SK-N-SH (cell line): ENCODE measurements at places on chromosomes 11 and 22.
A peak's percentile ranks its signal among the peaks of the same experiment; 100 is the strongest.

DNA sequence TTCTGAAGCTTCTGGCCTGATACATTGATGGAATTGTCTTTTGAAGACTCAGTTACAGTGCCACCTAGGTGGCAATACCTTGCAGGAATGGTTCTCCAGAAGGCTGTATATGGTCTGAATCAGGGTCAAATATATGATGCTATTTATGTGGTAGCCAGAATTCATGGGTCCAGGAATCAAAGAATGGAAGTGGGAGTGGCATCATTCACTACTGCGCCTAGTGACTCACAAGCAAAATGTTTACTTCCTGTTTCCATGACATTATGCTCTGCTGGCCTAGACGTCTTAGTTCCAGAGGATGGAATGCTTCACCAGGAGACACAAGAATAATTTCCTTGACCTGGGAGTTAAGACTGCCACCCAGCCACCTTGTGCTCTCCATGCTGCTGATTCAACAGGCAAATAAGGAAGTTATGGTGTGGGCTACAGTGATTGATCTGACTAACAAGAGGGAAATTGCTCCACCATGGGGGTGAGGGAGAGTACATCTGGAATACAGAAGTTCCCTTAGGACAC, 491.8 kb downstream of the ETS1 start:
- no peaks in the 10 kb centered on the region for H3K36me3 ChIP-seq
- DNase-seq: no peak
- no peaks in the 10 kb centered on the region for H3K4me1 ChIP-seq
- H3K27me3 ChIP-seq: no peaks in the 10 kb centered on the region
- no peak overlapping the region for H3K4me3 ChIP-seq
- H3K27ac ChIP-seq: peak overlapping the region; percentile 53

- 0 out of 2 replicates have a peak, but pooled peaks cover 3% of the 10 kb centered on the region for H3K4me1 ChIP-seq
- no peak for DNase-seq
- H3K27ac ChIP-seq: no peak overlapping the region
- H3K36me3 ChIP-seq: no peaks in the 10 kb centered on the region
- H3K27me3 ChIP-seq: no peaks in the 10 kb centered on the region
These were observed 80.9 kb upstream of the CD44 start for GRCh38 chr11:35057926-35058668.

DNA sequence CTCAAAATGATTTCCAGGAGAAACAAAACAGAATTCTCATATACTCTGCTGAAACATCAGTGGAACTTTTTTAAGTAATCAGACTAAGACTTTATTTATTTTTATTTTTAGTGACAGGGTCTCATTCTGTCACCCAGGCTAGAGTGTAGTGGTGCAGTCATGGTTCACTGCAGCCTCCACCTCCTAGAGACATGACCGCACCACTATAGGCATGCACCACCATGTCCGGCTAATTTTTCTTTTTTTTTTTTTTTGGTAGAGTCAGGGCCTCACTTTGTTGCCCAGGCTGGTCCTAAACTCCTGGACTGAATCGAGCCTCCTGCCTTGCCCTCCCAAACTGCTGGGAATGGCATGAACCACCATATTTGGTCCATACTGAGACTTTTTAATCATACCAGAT, 42.9 kb downstream of the PRDM10 start:
- no peak for DNase-seq
- H3K4me1 ChIP-seq: peaks cover 3% of the 10 kb centered on the region; the same call in 1 of the 2 replicates
- no peaks in the 10 kb centered on the region for H3K27me3 ChIP-seq
- H3K4me3 ChIP-seq: no peak overlapping the region

DNA sequence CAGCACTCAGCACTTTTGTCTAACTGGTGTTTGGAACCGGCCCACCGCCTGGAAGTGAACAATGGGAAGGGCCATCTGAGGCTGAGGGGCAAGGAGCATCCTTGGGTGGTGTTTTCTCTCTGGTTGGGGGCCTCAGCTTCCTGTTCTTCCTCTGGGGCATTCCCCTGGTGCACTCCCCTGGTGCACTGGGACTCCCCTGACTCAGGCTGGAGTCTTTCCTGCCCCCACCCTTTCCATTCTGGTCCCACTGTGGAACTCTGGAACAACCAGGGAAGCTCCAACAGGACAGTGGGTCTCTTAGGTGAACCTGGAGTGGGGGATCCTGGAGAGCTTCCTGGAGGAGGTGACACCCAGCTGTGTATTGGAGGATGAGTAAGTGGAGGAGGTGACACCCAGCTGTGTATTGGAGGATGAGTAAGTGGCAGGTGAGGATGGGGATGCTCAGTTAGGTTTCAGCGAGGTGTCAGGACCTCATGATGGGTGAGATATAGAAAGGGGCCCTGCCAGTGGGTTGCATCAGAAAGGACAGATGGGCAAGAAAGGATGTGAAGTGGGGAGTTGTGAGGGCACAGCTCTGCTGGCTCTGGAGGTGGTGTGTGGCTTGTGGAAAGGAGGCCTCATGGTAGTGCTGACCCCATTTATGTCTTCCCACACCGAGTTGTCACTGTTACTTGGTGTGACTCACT, 132.1 kb downstream of the OSBP2 start:
- no peak for DNase-seq
- peaks cover 22% of the 10 kb centered on the region; the same call in 1 of the 2 replicates for H3K4me1 ChIP-seq
- no peaks in the 10 kb centered on the region for H3K27me3 ChIP-seq
- H3K27ac ChIP-seq: no peak overlapping the region

DNA sequence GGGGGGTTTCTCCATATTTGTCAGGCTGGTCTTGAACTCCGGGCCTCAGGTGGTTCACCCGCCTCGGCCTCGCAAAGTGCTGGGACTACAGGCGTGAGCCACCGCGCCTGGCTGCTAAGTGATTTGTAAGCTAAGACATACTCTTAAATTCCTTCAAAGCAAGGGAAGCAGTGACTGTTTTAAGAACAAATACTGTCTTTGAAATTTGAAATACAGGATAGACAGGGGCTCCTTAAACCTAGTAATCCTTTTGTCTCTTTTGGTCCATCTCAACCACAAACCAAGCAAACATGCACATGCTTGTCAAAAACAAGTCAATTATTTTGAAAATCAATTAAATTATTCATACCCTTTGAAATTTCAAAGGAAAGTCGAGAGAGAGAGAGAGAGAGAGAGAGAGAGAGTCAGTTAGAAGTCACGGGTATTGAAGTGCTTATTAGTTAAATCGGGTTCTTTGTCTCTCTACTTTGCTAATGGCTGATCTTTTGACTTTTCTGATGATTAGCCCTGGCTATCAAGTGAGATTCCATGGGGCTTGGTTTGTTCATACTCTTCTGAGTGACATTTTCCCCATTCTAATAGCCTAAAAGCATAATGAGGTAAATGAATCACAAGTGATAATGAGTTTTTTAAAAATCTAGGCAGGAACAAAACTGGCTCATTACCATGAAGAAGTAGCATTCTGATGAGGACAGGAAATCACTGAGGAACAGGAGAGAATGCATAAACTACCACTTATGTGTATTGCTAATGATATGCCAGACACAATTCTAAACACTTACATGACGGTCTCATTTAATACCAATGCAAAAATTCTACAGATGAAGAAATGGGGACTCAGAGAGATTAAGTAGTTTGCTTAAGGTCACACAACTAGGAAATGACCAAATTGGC, 48.0 kb downstream of the MCHR1 start:
- no peak overlapping the region for H3K4me3 ChIP-seq
- no peaks in the 10 kb centered on the region for H3K27me3 ChIP-seq
- H3K36me3 ChIP-seq: no peaks in the 10 kb centered on the region
- H3K27ac ChIP-seq: no peak overlapping the region
- no peak for DNase-seq
- H3K4me1 ChIP-seq: peaks cover 3% of the 10 kb centered on the region; the same call in 1 of the 2 replicates

DNA sequence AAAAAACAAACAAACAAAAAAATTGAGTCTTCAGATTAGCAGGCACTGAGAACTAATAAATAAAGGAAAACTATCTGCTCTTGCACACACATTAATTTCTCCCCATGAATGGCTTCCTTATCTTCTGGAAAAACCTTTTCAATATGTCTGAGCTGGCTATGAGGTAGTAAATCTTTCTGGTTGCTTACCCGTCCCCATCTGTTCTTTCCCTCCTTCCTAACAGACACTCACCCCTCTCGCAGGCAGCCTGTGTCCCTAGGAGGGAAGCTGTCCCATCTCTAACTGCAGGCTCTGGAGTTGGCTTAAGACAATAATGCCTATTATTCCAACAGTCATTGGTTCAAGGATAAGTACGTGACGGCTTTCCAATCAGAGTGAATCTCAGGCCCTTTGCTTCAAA, 8.2 kb upstream of the SCUBE2 start:
- no peaks in the 10 kb centered on the region for H3K36me3 ChIP-seq
- no peak for DNase-seq
- no peaks in the 10 kb centered on the region for H3K4me1 ChIP-seq
- no peak overlapping the region for H3K4me3 ChIP-seq
- H3K27me3 ChIP-seq: no peaks in the 10 kb centered on the region

GRCh38 chr11:119262668-119263351, 54.1 kb downstream of the MCAM start:
- no peaks in the 10 kb centered on the region; the same call in 1 of the 2 replicates for H3K4me1 ChIP-seq
- no peak for DNase-seq
- H3K36me3 ChIP-seq: no peaks in the 10 kb centered on the region
- H3K27me3 ChIP-seq: no peaks in the 10 kb centered on the region
- peak overlapping the region; percentile 61 for H3K27ac ChIP-seq
- no peak overlapping the region for H3K4me3 ChIP-seq

GRCh38 chr11:72352859-72353551, 81.3 kb downstream of the CLPB start:
- no peaks in the 10 kb centered on the region for H3K27me3 ChIP-seq
- no peaks in the 10 kb centered on the region; the same call in 1 of the 2 replicates for H3K36me3 ChIP-seq

- H3K27me3 ChIP-seq: no peaks in the 10 kb centered on the region
- no peak overlapping the region for H3K27ac ChIP-seq
- no peak for DNase-seq
These were observed 6.8 kb upstream of the ESAM start for GRCh38 chr11:124768914-124769313.

DNA sequence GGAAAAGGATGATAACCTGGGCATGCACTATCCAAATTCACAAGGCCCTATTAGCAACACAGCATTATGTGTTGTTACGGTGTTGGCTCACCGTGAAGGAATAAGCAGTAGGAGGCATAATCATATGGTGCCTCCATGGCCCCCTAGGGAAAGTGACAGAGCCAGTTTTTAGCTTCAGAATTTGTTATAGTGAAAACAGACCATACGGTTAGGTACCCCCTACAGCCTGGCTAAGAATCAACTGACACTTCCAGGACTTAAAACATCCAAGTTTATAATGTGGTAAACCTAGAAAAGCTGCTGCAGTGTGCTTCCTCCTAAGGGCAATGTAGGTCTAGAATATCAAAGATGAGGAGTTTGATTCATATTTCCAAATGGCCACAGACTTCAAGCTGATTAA, 30.4 kb downstream of the KIF18A start:
- H3K4me1 ChIP-seq: no peaks in the 10 kb centered on the region; the same call in none of the 2 replicates
- peaks cover 49% of the 10 kb centered on the region for H3K36me3 ChIP-seq
- H3K4me3 ChIP-seq: no peak overlapping the region
- H3K27me3 ChIP-seq: no peaks in the 10 kb centered on the region

GRCh38 chr11:10029386-10030121, 264.5 kb downstream of the SBF2 start:
- H3K4me1 ChIP-seq: peaks cover 35% of the 10 kb centered on the region
- no peaks in the 10 kb centered on the region for H3K27me3 ChIP-seq
- H3K4me3 ChIP-seq: no peak overlapping the region
- no peak overlapping the region; the same call in 1 of the 2 replicates for H3K27ac ChIP-seq
- peak; percentile 40 for DNase-seq

DNA sequence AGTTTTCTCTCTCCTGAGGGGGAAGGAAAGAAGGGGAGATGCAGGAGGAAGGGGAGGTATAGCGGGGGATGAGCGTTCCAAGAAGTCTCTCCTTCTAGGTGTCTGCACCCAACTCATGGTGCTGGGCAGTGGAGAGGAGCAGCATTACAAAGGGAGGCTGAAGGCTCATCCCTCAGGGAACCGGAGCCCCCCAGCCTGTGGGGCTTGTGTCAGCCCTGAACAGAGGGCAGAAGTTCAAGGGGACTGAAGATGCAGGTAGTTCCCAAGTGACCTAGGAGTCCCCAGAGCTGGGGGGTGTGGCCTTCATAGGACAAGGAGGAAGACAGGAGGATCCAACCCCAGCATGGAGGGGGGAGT, 1.8 kb downstream of the C11orf68 start:
- no peak for DNase-seq
- peaks cover 32% of the 10 kb centered on the region; the same call in 1 of the 2 replicates for H3K4me1 ChIP-seq
- peaks cover 6% of the 10 kb centered on the region; the same call in 1 of the 2 replicates for H3K36me3 ChIP-seq

DNA sequence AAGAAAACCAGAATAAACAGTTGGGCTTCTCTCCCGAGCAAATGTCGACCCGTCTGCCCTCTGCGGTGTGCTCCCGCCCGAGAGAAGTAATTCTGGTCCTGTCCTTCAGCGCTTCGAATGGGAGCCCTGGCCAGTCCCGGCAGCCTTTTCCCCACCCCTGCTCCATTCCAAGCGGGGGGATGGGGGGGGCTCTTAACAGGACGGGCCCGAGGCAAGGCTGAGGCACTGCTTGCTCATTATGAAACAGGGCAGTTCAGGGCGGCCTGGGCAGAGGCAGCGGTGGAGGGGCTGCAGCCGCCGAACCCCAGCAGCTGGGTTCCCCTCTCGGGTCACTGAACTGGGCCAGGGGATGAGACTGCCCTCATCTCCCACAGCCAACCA, 9.1 kb downstream of the BACE1-AS start:
- no peaks in the 10 kb centered on the region; the same call in 1 of the 2 replicates for H3K36me3 ChIP-seq
- H3K4me1 ChIP-seq: no peaks in the 10 kb centered on the region
- H3K27ac ChIP-seq: no peak overlapping the region
- no peaks in the 10 kb centered on the region for H3K27me3 ChIP-seq
- H3K4me3 ChIP-seq: no peak overlapping the region
- DNase-seq: peak; percentile 76

GRCh38 chr22:39699631-39700360, 129.2 kb downstream of the CACNA1I start:
- DNase-seq: no peak
- no peak overlapping the region for H3K4me3 ChIP-seq
- H3K36me3 ChIP-seq: no peaks in the 10 kb centered on the region
- no peaks in the 10 kb centered on the region for H3K27me3 ChIP-seq

- no peaks in the 10 kb centered on the region for H3K27me3 ChIP-seq
- no peak overlapping the region for H3K4me3 ChIP-seq
- DNase-seq: no peak
These were observed 54.5 kb downstream of the TRIM44 start for GRCh38 chr11:35717043-35717442.

- no peak overlapping the region for H3K27ac ChIP-seq
- peaks cover 10% of the 10 kb centered on the region; the same call in 1 of the 2 replicates for H3K4me1 ChIP-seq
- DNase-seq: no peak
- H3K27me3 ChIP-seq: no peaks in the 10 kb centered on the region
- peaks cover 9% of the 10 kb centered on the region; the same call in 1 of the 2 replicates for H3K36me3 ChIP-seq
- no peak overlapping the region for H3K4me3 ChIP-seq
These were observed 49.9 kb downstream of the ST3GAL4 start for GRCh38 chr11:126405374-126405773.

GRCh38 chr22:19412478-19412877, 19.1 kb downstream of the HIRA start:
- no peaks in the 10 kb centered on the region for H3K27me3 ChIP-seq
- DNase-seq: no peak
- H3K27ac ChIP-seq: no peak overlapping the region
- H3K36me3 ChIP-seq: peaks cover 18% of the 10 kb centered on the region; the same call in 1 of the 2 replicates

- H3K36me3 ChIP-seq: no peaks in the 10 kb centered on the region
- H3K4me1 ChIP-seq: no peaks in the 10 kb centered on the region
- no peak overlapping the region for H3K4me3 ChIP-seq
- DNase-seq: no peak
These were observed 11.7 kb upstream of the CREB3L1 start for GRCh38 chr11:46265764-46266163.

GRCh38 chr11:74639533-74639932, 47.2 kb downstream of the POLD3 start:
- H3K4me1 ChIP-seq: no peaks in the 10 kb centered on the region; the same call in 1 of the 2 replicates
- H3K4me3 ChIP-seq: no peak overlapping the region
- no peaks in the 10 kb centered on the region for H3K27me3 ChIP-seq
- no peak overlapping the region for H3K27ac ChIP-seq
- no peak for DNase-seq
- peaks cover 29% of the 10 kb centered on the region for H3K36me3 ChIP-seq
